ENCODE measurements at places on chromosomes 11 and 22.

GRCh38 chr11:28838741-28839140 lies 730.6 kb downstream of the METTL15 start:
- no peak for DNase-seq

DNA sequence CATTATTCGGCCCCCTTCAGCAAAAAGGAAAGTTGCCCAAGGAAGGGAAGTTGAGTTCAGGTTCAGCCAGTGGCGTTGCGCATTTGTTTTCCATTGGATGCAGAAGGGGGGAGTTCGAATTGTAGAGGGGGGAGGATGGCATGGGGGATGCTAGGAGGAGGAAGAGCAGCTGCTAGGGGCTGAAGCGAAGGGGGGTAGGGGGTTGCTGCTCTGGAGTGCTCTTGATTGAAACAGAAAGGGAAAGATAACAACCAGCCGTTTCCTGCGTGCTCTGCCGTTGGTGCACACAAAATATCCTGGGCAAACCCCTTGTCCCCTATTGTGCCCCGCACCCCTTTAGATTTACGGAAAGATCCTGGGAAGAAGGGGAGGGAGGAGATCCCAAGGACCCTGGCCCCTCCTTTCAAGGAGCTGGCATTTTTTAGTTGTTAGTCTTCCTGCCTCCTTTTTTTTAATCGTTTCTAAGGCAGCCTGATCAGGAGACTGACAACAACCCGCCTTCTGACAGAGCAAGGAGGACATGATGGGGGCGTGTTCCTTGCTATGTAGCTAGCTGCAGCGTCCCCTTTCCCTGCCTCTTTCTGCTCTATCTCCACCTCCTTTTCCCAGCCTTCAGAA lies 2.1 kb downstream of the KMT2A start:
- no peak for DNase-seq

- no peak for DNase-seq
These were observed 59.7 kb upstream of the BARX2 start for GRCh38 chr11:129315781-129316579.

DNA sequence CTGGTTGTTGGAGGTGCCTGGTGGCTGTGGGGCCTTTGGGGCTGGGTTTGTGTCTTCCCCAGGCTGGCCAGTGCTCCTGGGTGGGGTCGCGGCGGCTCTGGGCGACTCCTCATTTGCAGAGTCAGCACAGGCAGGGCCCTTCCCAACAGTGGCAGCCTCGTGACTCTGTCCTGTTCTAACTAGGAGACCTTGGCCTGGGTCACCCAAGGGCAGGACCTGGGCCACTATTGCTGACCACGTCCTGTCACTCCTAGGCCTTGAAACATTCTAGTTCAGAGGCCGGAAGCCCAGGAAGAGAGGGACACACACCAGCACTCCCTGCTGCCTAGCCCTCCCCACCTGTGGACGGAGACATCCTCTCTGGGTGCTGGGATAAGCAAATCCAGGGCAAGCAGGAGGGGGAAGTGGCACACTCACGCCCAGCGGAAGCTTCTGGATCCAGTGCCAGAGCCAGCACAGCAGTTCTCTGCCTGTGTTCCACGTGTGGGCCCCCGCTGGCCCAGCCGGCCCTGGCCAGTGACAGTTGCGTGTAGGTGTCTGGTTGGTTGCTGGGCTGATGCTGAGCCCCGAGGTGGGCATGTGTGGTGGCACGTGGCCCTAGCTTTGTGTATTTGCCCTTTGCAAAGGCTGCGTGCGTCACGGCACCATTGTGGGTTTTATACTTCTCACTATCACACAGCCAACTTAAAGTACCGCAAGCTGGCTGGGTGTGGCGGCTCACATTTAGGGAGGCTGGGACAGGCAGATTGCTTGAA lies 4.3 kb upstream of the CHID1 start:
- no peak for DNase-seq

GRCh38 chr11:128688031-128688713 lies 5.7 kb upstream of the FLI1 start:
- DNase-seq = no peak

- no peak for DNase-seq
These were observed 24.3 kb downstream of the CASP4 start for GRCh38 chr11:104944076-104944475.

GRCh38 chr22:31097941-31098631 lies 9.3 kb downstream of the SELENOM start:
- no peak for DNase-seq

- DNase-seq = peak; percentile 25
These were observed 357.3 kb downstream of the CTTN start for GRCh38 chr11:70755410-70756158.

GRCh38 chr11:28951191-28951590 lies 843.0 kb downstream of the METTL15 start:
- DNase-seq = no peak

DNA sequence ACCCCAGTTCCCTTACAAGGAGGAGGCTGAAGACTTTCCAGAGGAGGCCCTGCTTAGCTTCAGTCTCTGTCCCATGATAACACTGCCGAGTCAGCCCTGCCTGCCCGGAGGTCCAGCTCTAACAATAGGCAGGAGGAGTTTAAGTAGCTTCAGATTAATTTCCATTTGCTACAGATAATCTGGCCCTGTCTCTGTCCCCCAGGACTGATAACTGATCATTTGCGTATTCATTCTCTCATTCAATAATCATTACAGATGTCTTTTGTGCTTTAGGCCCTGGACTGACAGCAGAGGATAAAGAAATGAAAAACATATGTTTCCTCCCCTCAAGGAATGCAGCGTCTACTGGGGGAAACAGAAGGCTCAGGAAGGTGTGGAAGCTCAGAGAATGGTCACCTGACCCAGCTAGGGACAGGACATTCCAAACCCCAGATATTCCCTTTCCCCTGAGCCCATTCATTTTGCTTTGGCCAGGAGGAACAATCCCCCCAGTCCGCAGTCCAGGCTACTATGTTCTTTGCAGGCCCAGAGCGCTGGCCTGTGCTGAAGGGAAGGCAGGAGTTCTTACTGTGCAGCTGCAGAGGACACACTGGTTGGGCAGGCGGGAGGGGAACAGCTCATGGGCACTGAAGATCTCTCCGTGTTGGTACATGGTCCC lies 20.8 kb downstream of the CHRDL2 start:
- DNase-seq = no peak

- DNase-seq = no peak
These were observed 11.3 kb upstream of the ADORA2A start for GRCh38 chr22:24416095-24416494.

- DNase-seq = no peak
These were observed 17.7 kb upstream of the FNBP4 start for GRCh38 chr11:47784785-47785381.

DNA sequence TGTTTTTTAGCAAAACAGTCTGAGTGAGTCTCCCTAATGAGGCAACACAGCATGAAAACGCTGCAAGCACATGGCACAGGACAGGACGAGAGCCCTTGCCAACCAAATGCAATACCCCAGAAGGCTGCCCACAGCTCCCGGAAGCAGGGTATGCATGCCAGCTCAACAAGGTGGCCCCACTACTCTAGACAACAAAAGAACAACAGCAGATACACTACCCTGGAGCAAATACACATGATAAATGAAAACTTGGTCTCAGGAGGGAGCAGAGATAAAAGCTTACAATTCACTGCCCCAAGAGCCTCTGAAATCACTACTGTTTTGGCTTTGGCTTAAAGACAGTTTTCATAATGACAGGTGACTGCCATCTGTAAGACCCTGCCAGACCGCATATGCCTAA lies 785.4 kb upstream of the API5 start:
- no peak for DNase-seq

DNA sequence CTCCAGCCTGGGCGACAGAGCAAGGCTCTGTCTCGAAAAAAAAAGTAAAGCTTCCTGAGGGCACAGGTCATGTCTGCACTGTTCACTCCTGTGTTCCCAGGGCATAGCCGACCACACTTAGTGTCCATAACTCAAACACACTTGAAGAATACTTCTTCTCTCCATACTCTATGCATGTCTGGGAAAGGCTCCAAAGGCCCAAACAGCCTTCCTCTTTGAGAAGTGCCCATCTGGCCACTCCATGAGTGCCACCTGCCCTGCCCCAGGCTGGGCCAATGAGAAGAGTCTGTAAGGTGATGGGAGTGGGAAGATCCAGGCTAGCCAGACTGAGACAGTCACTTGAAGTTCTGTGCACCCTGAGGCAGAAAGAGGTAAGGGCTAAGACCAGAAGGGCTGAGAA lies 24.7 kb downstream of the DGCR2 start:
- DNase-seq = no peak

GRCh38 chr22:40203572-40203971 lies 25.8 kb downstream of the TNRC6B start:
- no peak for DNase-seq

DNA sequence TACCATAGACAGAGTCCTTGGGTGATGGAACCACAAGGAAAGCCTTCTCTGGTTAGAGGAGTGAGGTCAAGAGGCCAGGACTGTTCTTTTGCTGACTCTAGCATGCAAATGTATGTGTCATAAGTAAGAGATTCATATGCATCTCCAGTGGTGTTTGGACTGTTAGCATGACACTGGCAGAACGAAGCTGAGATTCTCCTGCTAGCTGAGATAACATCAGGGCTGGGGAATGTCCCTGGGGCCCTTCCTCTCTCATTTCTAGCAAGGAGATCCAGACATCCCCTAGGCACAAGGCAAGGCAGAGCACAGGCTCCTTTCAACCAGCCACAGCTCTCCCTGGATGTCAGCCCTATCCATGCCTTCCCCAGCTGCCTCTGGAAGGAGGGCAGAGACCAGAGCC lies 711.3 kb downstream of the OPCML start:
- DNase-seq = no peak

GRCh38 chr22:44396727-44397722 lies 84.3 kb upstream of the SHISAL1 start:
- DNase-seq = no peak

DNA sequence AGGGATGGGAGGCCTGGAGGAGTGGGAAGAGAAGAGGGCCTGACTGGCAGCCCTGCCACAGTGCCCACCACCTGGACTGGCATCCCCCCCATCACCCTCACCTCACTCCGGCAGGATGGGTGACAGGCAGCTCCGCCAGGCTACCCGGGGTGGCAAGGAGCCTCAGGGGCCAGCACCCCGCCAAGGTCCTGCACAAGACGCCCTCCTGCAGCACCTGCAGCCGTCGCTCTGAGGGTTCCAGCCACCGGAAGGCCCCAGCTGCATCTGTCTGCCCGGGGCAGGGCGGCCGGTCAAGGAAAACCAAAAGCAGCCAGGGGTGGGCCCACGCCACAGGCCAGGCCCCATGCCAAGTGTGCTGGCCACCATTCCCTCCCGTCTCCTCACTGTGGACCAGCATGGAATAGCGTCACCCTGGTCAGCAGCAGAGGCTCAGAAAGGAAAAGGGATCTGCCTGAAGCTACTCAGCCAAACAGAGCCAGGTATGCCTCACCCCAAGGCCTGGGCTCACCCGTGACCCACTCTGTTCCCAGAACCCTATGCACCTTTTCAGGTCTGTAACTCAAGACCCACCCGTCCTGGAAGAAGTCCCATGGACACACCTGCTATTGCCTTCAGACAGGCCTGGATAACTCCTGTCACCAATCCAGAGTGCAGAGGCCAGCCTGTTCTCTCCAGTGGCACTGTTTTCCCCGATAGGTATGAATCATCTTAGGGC lies 7.0 kb downstream of the RHBDD3 start:
- DNase-seq = no peak

DNA sequence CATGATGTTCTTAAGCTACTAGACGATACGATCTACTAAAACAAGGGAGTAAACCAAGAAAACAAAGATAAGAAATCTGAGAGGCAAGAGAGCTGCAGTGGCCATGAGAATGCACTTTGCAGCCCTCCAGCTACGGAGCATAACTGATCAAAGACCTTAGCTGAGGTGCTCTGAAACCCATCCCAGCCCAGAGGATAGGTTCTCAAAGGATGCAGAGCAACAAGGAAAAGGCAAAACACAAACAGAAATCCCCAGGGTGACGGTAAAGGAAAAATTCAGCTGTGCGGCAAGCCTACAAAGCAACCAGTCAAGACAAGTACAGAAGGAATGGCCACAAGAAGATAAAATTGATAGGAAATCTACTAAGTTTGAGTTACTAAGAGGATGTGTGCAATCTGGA lies 32.5 kb upstream of the CFAP300 start:
- no peak for DNase-seq

GRCh38 chr11:73752903-73753302 lies 8.0 kb downstream of the RAB6A start:
- DNase-seq = no peak

DNA sequence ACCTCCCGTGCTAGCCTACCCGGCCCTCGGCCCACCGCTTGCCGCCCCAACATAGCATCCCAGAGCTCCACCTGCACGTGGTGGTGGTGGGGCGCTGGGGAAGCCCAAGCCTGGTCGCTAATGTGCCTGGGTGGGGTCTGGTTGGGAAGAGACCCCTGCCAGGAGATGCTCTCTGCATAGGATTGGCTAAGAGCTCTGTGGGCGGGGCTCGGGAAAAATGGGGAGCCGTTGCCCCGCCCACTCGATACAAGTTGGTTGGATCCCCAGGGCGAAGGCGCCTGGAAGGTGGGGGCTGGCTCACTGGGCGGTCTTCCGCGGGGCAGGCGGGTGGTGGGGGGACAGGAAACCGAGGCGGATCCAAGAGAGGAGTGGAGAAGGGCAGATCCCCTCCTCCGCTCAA lies 7.6 kb downstream of the LRRC10B start:
- DNase-seq = no peak

DNA sequence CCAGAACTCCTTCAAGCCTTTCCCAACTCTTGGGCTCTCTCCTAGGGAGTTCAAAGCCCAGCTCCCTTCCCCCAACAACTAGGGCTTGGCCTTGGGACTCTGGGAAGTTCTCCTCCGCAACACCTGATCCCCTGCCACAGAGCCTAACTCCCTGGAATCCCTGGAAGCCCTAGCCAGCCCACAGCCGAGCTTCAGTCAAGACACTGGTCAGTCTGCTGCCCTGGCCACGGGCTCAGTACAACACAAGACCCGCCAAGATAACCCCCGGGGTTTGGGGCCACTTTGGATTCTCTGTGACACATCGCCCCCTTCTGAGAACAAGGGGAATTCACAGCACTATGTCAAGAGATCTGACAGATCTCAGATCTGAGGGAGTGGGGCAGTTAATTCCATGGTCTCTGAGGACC lies 58.3 kb downstream of the SLC22A12 start:
- no peak for DNase-seq

DNA sequence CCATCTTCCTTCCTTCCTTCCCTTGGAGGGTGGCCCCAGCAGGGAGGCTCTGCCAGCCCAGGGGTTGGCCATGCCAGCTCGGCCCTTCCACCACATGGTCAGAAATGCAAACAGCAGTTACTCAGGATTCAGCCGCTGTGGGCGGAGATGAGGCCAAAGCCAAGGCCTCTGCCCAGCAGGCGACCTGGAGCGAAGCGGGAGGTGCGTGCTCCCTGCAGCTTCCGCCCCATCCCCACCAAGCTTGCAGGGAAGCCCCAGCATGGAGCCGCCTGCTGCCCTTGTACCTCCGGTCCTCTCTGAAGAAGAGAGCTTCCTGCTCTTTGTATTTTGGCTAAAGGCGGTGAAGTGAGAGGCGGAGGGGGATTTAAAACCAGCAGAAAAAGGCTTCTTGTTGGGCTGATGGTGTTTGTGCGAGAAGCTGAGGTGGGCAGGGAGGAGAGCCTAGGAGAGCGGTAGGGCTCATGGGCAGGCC lies 50.4 kb downstream of the ANO1 start:
- no peak for DNase-seq

All from right renal cortex interstitium (tissue), 3 donors.